Activated CD8-positive, alpha-beta T cell treated with anti-CD3 and anti-CD28 coated beads, Interleukin-2, amount 10 ng/mL, durations not matched to agents 7 days and 5 days (primary cell): ENCODE measurements at places on chromosomes 2 and 18. TPM values are rescaled to one million over a fixed set of nuclear protein-coding genes. Genes with fewer than 3 reads are reported as not detected.
A peak's percentile ranks its signal among the peaks of the same experiment; 100 is the strongest.

GRCh38 chr2:71859211-71859847 lies 288.3 kb downstream of the CYP26B1 start:
- no peak overlapping the region for H3K27ac ChIP-seq
- H3K27me3 ChIP-seq: no peaks in the 10 kb centered on the region
- H3K4me3 ChIP-seq: no peak overlapping the region
- DNase-seq: no peak

- no peak for DNase-seq
- H3K27me3 ChIP-seq: peaks cover 7% of the 10 kb centered on the region
- H3K27ac ChIP-seq: peak overlapping the region; percentile 53
Measured at GRCh38 chr2:28469947-28470535, 25.8 kb upstream of the PLB1 start.

DNA sequence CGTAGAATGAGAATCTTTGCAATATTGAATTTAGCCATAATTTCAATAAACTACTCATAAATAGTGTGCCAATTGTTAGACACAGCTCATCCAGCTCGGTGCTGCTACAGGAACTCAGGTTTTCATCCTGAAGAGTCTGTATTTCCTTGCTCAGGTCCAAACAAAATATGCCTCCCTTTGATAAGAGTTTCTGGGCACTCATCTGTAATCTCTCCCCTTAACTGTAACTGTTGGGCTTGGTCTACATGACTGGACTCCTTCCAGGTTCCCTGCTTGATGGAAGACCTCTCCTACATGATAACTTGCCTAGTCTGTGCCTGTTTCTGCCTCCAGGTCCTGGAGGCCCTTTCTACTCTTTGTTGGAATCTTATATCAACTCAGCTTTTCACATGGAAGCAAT lies 57.9 kb downstream of the GCA start:
- no peak overlapping the region for H3K4me3 ChIP-seq
- DNase-seq: no peak
- no peaks in the 10 kb centered on the region for H3K36me3 ChIP-seq
- no peak overlapping the region for H3K27ac ChIP-seq
- H3K27me3 ChIP-seq: peaks cover 10% of the 10 kb centered on the region

GRCh38 chr2:190683802-190684201 lies 34.9 kb downstream of the NAB1 start:
- no peak overlapping the region for H3K4me3 ChIP-seq
- peaks cover 18% of the 10 kb centered on the region for H3K36me3 ChIP-seq
- no peaks in the 10 kb centered on the region for H3K27me3 ChIP-seq
- H3K27ac ChIP-seq: no peak overlapping the region
- peaks cover 11% of the 10 kb centered on the region for H3K4me1 ChIP-seq

DNA sequence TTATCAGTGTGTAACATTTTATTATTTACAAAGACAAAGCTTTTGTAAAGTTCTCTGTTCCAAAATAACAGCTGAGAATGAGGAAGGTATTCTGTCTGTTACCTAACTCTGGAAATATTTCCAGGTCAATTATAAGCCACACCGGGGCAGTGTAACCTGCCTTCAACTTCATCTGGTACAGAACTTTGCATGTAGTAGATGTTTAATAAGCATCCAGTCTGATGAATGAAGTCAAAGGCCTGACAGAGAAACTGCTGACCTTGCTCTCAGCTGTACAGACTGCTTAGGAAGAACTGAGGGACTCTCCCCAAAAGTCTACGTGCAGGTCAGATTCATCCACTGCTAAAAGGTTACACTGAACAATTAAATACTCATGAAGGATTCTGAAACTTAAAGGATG lies 43.3 kb downstream of the WDFY1 start:
- no peak overlapping the region for H3K27ac ChIP-seq
- no peaks in the 10 kb centered on the region for H3K27me3 ChIP-seq
- no peak for DNase-seq
- no peak overlapping the region for H3K4me3 ChIP-seq
- H3K4me1 ChIP-seq: peaks cover 10% of the 10 kb centered on the region

DNA sequence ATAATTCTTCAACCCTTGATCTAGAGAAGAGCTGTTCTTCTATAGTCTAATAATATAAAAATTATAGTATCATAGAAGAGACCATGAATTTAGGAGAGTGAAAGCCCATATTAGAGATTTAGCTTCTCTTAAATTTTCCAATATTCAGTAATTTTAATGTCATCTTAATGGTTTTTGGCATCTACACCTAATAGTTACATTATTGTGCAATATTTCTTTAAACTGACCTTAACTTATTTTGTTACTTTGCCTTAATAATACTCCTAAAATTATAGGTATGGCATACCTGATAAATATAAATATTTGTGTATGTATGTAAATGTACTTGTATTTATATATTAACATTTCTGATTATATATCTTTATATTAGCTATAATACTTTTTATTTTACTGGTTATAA lies 78.0 kb upstream of the CWC22 start:
- no peak overlapping the region for H3K4me3 ChIP-seq
- H3K27ac ChIP-seq: no peak overlapping the region
- no peak for DNase-seq
- no peaks in the 10 kb centered on the region for H3K4me1 ChIP-seq
- no peaks in the 10 kb centered on the region for H3K27me3 ChIP-seq

- no peak overlapping the region for H3K27ac ChIP-seq
- no peaks in the 10 kb centered on the region for H3K27me3 ChIP-seq
- H3K4me1 ChIP-seq: peaks cover 76% of the 10 kb centered on the region
- no peak overlapping the region for H3K4me3 ChIP-seq
Measured at GRCh38 chr2:101725515-101726192, 28.1 kb downstream of the MAP4K4 start.

DNA sequence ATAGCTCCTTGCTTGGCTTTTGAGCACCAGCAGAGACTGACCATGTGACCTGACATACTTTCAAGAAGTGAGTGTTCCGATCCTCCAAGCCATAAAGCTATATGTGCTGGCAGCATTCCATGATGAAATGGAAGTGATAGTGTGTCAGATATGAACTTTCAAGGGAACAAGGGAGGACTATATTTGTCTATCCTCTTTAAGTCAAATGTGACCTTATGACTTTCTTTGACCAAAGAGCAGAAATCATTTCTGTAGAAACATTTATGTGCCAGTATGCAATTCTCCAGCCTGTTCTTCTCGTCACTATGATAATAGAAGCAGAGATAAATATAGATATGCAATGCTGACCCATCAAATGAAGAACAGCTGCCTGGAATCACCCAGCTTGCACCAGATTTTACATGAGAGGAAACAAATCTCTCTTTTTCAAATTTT lies 14.4 kb downstream of the HYCC2 start:
- H3K27ac ChIP-seq: no peak overlapping the region
- H3K4me3 ChIP-seq: no peak overlapping the region

- H3K4me1 ChIP-seq: no peaks in the 10 kb centered on the region
- H3K4me3 ChIP-seq: no peak overlapping the region
Measured at GRCh38 chr18:7945882-7946281, 378.8 kb downstream of the PTPRM start.

GRCh38 chr2:225353579-225354085 lies 45.9 kb upstream of the NYAP2 start:
- H3K36me3 ChIP-seq: no peaks in the 10 kb centered on the region
- DNase-seq: no peak
- H3K4me1 ChIP-seq: no peaks in the 10 kb centered on the region

DNA sequence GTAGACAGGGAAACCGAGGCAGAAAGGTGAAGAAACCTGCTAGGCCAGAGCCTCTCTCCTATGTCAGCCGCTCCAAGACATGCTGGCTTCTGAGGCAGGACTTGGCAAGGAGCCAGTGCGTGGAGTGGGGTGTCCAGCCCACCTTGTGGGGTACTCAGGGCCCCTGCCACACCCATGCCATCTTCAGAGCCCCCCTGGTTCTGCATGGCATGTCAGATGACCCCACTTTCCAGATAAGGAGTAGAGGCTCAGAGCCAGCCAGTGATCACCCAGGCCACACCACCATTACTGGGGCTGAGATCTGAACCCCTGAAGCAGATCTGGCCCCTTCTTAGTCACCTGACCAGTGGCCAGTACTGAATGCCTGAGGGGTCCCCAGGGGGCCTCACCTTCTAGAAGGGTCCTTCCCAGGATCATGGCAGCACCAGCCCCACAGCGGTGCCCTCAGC lies 14.7 kb downstream of the CROCC2 start:
- H3K4me1 ChIP-seq: no peaks in the 10 kb centered on the region
- DNase-seq: no peak
- H3K27me3 ChIP-seq: no peaks in the 10 kb centered on the region
- H3K4me3 ChIP-seq: no peak overlapping the region
- no peak overlapping the region for H3K27ac ChIP-seq

Gene IL1A
- not detected for total RNA-seq

Gene VSNL1
- not detected for total RNA-seq
